Foreskin keratinocyte (primary cell): ENCODE measurements at places on chromosomes 11 and 22. TPM values are rescaled to one million over a fixed set of nuclear protein-coding genes. Genes with fewer than 3 reads are reported as not detected.
A peak's percentile ranks its signal among the peaks of the same experiment; 100 is the strongest.

DNA sequence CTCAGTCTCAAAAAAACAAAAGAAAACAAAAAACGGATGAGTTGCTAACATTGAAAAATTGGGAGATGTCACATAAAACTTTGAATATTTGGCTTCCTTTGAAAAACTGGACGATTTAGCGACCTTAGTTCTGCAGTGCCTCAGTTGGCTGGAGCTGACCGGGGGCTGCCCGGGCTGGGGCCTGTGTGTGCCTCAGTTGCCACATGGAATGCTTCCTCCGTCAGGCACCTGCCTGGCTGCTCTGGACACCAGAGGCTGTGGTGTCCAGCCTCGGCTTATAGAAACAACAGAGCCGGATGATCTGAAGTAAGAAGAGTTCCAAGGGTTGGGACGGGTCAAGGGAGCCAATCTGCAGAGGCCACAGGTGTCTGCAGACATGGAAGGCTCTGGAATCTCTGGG is 50.2 kb downstream of the CACNG2 start:
- no peak for DNase-seq

- no peak for DNase-seq
Observed at GRCh38 chr11:75577207-75577606, 15.2 kb downstream of the SERPINH1 start.

GRCh38 chr22:43147821-43148220 is 3.5 kb upstream of the TSPO start:
- DNase-seq = no peak

Gene MFNG
- polyA plus RNA-seq = 5.7 and 6.1 TPM in 2 replicates

DNA sequence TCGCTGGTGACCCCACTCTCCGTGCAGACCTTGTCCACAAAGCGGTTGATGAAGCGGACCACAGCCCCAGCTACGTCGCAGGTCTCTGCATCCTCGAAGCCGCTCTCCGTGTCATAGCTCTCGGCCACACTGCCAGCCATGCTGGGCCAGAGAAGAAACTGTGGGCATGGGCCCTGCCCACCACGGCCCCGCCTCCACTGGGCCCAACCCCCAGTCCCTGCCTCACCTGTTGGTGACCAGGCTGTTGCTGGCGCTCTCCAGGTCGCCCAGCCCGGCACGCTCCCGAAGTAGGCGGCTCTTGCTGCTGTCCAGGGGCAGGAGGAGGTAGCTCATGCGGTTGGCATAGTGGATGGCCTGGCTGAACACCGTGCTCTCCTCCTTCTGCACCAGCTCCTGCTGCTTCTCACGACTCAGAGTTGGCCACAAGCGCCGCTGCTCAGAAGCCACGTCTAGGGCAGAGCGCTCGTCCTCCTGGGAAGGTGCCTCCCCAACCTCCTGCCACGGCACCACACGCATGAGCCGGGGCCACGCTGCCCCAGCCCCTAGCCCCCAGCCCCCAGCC is 12.8 kb downstream of the SBF1 start:
- DNase-seq = no peak

Gene DEFB131B
- polyA plus RNA-seq = not detected in 2 replicates

Gene FOLR1
- not detected in 2 replicates for polyA plus RNA-seq

DNA sequence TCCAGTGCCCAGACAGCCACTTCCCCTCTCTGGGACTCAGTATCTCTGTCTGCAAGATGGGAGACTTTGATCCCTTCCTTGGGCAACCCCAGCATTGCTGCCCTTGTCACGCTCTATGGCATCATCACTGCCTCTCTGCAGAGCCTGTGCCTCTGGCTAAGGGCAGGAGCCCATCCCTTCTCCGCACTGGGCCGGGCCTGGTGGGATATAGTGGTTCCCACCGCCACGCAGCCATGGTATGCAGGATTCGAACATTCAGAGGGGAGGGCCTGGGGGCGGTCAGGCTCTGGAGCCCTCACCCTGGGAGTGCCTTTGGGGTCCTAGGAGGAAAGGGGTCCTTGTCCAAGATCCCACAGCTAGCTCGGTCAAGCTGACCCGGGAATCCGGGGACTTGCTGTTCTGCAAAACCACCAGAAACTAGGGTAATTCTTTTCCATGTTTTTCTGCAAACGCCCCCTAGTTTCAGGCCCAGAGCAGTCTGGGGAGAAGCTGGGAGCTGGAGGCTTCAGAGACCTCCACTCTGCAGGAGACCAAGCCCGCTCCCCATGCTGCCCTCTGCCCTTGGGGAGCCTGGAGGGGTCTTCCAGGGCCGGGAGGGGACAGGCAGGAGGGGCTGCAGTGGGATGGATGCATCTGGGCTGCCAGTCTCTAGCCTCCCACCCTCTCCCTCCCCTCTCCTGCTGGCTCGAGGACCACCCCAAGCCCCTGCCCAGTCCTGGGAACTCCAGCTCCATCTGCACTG is 24.4 kb upstream of the CBX7 start:
- DNase-seq = no peak

DNA sequence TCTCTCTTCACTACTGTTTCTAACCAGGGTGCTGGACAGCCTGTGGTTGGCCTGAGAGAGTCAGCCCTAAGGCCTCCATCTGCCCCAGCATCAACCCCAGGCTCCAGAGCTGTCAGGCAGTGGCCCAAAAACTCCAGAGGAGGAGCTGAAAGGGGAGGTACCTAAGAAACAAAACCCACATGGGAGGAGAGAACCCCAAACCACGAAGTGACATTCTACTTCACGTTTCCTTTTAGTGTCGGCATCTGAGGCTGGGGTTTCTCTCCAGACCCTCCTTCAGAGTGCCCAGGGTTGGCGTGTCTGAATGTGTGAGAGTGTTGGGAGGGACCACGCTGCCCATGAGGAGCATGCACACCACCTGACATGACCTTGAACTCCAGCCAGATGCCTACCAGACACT is 69.8 kb upstream of the NNMT start:
- DNase-seq = no peak

- no peak for DNase-seq
Observed at GRCh38 chr11:44997566-44997965, 46.9 kb upstream of the TP53I11 start.

Gene ATG13
- polyA plus RNA-seq = 32.1 and 38.1 TPM in 2 replicates

- no peak for DNase-seq
Observed at GRCh38 chr11:11427542-11427941, 74.5 kb upstream of the CSNK2A3 start.

DNA sequence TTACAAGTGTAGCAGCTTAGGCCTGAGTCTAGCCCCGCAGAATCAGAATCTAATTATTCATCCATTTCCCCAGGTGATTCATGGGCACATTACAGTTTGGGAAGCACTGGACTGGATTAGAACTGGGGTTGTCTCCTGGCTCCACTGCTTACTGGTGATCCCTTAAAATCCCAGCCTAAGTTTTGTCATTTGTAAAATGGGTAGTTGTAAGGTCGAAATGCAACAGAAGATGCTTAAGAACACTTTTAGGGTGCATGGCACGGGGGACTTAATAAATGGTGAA is 1.3 kb downstream of the STX3 start:
- peak; percentile 41 for DNase-seq

- DNase-seq = no peak
Observed at GRCh38 chr11:64249563-64250414, 1.5 kb upstream of the PLCB3 start.

GRCh38 chr11:42976636-42977217 is 335.1 kb upstream of the API5 start:
- DNase-seq = no peak

DNA sequence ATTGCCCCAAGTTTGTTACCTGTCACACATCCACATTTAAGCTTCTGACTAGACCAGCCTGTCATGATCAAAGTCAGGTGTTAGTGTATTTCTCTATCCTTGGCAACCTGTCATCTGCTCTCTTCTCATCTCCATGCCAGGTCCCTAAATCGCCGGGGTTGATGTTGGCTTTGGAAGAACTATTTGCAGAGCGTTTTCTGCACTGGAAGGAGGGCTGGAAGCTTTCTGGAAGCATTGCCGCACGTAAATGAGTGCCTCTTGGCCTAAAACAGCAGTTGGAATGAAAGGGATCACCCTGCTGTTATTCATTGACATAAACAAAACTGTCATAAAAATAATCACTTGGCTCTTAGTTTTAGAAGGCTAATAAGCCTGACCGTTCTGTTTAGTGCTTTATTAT is 1.4 kb downstream of the TTC12 start:
- DNase-seq = no peak

Gene MMP1
- polyA plus RNA-seq = 27.8 and 43.4 TPM in 2 replicates

GRCh38 chr11:74325649-74326645 is 14.5 kb upstream of the P4HA3 start:
- no peak for DNase-seq

- peak; percentile 20 for DNase-seq
Observed at GRCh38 chr11:87036756-87037449, 831 bp upstream of the TMEM135 start.

DNA sequence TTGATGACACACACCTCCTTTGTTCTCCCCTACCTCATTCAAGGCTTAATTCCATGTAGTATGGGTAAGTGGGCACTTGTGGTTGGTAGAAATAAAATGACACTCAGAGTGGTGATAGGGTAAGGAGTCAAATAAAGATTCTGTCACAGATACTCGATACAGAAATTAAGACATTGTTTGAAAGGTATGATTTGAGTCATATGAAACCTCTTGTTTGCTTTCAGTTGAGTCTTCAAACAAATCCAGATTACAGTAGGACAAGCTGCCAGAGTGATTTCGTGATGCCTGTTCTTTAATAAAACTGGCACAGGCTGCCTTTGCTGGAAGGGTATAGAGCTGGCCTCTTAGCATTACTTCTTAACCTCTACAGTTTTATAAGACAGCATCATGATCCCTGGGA is 182.4 kb downstream of the SPON1 start:
- no peak for DNase-seq

GRCh38 chr11:94563176-94563847 is 3.9 kb upstream of the PIWIL4 start:
- peak; percentile 58 for DNase-seq

GRCh38 chr11:27227736-27228135 is 135.3 kb downstream of the CCDC34 start:
- no peak for DNase-seq

Gene DBX1
- polyA plus RNA-seq = not detected in 2 replicates

DNA sequence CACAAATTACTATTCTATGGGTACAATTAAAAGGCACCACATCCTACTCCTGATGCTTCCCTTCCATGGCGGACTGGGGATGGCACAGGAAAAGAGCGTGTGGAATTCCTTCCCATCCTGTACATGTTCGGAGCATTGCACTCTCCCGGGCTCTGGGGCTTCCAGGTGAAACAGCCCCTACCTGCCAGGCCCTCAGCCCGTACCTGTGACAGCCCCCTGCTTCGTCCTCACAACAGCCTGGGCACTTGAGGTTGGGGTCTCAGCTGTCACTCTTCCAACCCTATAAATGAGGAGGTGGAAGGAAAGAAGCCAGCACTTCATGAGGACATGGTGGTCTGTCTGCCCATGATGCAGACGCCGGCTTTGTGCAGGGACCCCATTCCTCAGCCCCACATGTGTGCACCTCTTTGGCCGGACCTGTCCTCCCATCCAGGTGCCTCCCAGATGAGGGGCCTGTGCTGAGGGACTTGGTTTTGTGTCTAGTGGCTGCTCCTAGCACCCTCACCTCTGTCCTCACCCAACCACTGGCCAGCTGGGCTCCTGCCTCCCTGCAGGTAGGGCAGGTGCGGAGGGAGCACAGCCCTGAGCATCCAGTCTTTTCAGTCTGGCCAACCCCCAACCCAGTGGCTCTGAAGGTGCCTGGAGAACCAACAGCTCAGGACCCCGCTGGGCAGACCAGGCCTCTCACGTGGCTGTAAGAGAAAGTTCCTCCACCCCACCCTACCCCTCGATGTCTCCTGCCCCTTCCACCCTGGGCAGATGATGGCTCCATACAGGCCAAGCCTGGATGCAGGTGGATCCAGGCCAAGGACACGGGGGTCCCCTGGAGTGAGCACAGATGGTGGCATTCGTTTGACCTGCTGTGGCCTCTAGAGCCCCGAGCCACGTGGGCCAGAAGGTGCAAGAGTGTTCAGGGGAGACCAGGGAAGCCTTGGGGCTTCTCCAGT is 23.4 kb upstream of the WNT7B start:
- DNase-seq = no peak

Gene ACTN3
- not detected in 2 replicates for polyA plus RNA-seq

DNA sequence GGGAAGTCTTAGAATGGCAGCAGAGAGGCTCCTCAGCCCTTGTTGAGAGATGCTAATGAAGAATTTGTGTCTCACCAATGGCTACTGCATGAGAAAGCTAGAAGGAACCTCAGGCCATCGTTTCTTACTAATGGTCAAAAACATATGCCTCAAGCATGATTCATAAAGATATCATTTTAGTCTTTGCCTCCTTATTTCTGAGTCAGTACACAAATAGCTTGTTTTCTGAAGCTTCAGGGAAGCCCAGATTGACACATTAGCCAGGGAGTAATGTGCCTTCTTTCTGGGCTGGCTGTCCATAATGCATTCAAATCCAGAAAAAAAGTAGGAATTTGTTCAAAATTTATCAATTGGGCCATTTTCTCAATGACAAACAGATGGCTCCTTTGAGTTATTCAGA is 169.4 kb upstream of the ZBED5 start:
- peak; percentile 61 for DNase-seq

Gene SMIM35
- polyA plus RNA-seq = not detected in 2 replicates

Gene TMEM179B
- polyA plus RNA-seq = 68.4 and 74.5 TPM in 2 replicates
